Esophagus muscularis mucosa (tissue), 4 donors: ENCODE measurements at places on chromosomes 4 and X. TPM values are rescaled to one million over a fixed set of nuclear protein-coding genes. Genes with fewer than 3 reads are reported as not detected.

The PRRG3 gene
- 1.7 TPM for total RNA-seq

The CT45A1 gene
- total RNA-seq, result not detected

The VCX3B gene
- total RNA-seq, result not detected

DNA sequence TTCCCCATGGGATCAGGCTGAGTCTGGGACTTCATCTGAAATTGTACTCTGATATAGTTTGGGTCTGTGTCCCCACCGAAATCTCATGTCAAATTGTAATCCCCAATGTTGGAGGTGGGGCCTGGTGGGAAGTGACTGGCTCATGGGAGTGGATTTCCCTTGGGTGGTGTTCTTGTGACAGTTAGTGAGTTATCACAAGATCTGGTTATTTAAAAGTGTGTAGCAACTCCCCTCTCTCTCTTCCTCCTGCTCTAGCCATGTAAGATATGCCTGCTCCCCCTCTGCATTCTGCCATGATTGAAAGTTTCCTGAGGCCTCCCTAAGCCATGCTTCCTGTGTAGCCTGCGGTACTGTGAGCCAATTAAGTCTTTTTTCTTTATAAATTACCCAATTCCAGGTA, 61.0 kb downstream of the RASGEF1B start:
- H3K36me3 ChIP-seq, result no peaks in the 10 kb centered on the region
- H3K27me3 ChIP-seq, result no peaks in the 10 kb centered on the region
- no peak overlapping the region for H3K4me3 ChIP-seq
- no peak overlapping the region for H3K27ac ChIP-seq

DNA sequence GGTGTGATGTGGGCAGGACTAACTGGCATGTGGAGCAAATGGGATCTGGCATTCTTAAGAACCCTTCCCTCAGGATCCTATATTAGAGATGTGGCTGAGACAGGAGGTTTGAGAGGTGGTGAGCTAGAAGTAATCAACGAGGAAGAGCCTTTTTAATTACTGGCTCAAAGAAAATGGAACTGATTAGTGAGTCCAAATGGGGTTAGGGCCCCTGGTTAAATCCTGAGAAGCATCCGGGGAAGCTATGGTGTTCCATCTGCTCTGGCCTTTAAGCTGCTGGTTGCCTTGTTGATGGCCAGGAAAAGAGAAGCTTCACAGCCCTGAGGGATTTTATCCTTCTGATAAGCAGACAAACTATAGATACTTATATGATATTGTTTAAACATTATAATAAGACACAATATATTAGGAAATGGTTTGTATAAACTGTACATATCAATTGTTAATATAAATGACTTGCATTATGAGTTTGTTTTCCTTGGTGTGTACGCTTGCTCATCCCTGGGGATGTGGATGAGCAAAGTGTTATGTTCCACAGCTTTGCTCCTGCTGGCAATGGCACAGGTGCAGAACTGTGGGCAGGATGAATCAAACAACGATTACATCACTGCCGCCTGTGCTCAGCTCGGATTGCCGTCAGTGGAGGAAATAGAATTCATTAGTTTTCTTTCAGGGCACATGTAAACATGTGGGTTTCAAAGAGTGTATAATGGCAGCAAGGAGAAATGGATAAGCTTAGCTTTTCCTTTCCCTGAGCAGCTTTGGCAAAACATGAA, 328.6 kb upstream of the ARX start:
- H3K36me3 ChIP-seq, result no peaks in the 10 kb centered on the region
- no peak overlapping the region for H3K4me3 ChIP-seq
- H3K27me3 ChIP-seq, result no peaks in the 10 kb centered on the region
- H3K27ac ChIP-seq, result no peak overlapping the region
- DNase-seq, result no peak
- no peaks in the 10 kb centered on the region for H3K4me1 ChIP-seq

DNA sequence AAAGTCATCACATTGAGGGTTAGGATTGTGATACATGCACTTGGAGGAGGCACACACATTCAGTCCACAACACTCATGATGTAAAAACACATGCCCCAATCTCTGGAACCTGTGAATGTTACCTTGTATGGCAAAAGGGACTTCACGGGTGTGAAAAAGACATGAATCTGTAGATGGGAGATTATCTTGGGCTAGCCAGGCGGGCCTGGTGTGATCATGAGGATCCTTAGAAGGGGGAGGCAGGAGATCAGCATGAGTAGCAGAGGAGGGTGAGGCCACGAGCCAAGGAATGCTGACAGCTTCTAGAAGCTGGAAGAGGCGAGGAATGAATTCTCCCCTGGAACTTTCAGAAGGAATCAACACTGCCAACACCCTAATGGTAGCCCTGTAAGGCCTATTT, 77.5 kb upstream of the ENPP6 start:
- DNase-seq, result peak; percentile 53
- H3K36me3 ChIP-seq, result no peaks in the 10 kb centered on the region
- no peak overlapping the region for H3K4me3 ChIP-seq
- H3K27ac ChIP-seq, result no peak overlapping the region
- no peaks in the 10 kb centered on the region for H3K4me1 ChIP-seq

DNA sequence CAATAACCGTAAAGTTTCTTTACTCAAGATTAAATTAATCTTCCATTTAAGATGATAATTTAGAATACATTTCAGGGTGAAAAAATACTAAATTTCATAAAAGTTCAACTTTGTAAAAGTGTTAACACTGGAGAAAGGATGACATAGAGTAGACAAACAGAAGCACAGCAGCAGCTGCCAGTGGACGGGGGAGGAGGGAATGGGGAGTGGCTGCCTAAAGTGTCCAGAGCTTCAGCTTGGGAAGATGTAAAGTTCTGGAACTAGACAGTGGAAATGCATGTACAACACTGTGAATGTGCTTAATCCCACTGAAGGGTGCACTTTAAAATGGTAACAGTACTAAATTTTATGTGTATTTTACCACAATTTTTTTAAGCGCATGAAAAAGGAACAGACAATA, 39.9 kb downstream of the RELL1 start:
- H3K4me3 ChIP-seq, result no peak overlapping the region
- H3K27me3 ChIP-seq, result no peaks in the 10 kb centered on the region
- peaks cover 9% of the 10 kb centered on the region for H3K4me1 ChIP-seq
- DNase-seq, result no peak

DNA sequence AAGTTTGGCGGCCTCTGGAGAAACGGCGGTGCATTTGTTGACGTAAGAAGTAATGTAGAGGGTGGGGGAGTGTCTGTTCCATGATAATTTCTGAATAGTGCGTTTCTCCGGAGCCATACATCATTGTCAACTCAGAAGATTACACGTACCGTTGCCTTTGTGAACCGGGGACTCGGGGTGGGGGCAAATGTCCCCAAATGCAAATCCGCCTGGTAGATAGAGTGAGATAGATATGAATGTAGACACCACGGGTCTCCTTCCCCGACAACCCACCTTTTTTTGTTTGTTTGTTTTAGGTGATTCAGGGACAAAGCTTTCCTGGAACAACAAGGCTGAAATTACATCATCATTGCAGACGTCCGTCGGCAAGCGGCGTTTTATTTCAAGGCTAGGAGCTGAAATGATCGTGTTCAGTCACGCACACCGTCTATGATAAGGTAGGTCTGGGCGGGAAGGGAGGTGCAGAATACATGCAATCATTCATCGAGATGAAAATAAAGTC, 96.0 kb upstream of the PPP2R3B start:
- H3K27me3 ChIP-seq, result no peaks in the 10 kb centered on the region
- no peak overlapping the region for H3K27ac ChIP-seq
- no peak overlapping the region for H3K4me3 ChIP-seq
- no peak for DNase-seq
- H3K36me3 ChIP-seq, result no peaks in the 10 kb centered on the region

DNA sequence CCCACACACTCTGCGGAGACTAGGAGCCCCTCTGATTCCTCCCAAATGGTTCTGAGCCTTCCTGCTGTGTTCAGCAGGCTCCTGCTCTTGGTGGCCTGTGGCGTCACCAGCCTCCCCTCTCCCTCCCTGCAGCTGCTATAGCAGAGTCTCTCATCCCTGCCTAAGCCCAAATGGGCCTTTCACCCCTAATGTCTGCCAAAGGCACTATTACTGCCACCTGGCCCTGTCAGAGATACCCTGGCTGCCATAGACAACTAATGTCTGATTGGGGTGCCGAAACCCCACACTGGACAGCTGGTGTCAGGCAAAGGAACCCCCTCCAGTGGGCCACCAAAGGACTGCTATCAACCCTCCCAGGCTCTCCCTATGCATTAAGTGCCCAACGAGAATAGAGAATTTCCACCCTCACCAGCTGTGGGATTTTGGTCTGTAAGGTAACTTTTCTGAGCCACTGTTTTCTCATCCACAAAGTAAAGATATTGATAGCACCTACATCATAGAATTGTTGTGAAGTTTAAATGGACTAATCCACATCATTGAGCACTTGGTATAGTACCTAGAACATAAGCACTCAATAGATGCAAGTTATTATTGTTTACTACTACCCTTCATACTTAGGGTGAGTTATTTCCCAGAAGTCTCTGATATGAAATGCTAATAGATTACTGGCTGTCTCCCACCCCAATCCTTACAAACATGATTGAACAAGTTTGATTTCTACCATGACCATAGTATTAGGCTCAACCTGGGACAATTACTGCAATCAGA, 421.3 kb downstream of the MID1IP1 start:
- DNase-seq, result no peak
- no peaks in the 10 kb centered on the region for H3K36me3 ChIP-seq
- H3K4me1 ChIP-seq, result no peaks in the 10 kb centered on the region
- no peak overlapping the region for H3K27ac ChIP-seq

DNA sequence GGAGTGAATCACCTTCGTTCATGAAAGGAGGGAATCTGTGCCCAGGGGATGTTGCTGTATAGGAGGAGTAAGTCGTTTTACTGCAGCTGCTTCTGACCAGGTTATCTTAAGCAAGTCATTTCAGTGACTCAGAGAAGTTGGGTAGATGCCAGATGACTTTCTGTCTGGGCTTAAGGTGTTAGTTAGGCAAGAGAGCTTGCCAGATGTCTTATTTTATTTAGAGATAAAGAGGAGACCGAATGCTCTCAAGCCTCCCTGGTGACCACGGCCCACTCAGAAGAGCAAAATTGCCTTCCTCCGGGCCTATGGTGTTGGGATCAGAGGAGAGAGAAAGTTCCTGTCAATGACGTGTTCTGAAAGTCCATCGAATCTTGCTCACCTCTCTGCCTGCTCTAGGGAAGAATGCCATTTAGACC, 16.3 kb upstream of the ZNF827 start:
- no peaks in the 10 kb centered on the region for H3K27me3 ChIP-seq
- no peak overlapping the region for H3K27ac ChIP-seq
- H3K4me3 ChIP-seq, result no peak overlapping the region
- no peaks in the 10 kb centered on the region for H3K36me3 ChIP-seq
- DNase-seq, result no peak

DNA sequence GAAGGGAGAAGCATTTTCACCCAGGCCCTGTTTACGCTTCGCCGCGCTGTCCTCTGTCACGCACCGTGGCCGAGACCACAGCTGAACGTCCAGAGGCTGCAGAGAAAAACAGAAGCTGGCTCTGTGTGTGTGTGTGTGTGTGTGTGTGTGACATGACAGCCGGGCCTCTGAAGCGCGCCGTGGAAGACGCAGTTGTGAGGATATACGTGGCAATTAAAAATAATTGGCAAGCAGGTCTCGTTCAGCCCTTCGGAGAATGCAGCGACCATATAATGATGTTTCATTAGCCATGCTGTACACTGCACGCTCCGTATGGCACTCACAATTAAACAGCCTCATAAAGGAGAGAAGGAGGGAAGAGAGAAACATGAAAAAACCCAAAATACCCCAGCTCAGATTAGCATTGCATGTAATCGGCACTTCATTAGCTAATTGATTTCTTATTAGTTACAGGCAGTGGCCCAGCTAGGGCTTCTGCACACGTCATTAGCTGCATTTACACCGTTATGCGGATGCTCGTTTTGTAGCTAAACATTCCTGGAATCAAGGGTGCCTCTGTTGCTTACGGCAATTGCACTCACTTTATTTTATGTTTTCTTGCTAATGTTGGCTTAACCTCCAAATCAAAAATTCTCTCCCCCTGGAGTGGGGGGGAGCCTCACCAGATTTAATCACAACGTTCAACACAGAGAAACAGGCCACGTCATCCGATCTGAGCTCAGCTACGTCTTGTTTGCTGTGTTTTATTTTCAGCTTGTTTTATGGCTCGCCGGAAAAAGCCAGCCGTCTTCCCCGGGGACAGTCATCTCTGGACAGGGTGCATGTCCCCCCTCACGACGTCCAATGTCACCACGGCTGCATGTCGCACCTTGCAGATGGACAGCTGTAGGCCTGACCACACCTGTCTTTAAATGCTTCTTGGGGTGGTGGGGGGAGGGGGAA, 74.6 kb upstream of the SHOX start:
- no peak overlapping the region for H3K4me3 ChIP-seq
- peak; percentile 86 for DNase-seq
- H3K27ac ChIP-seq, result no peak overlapping the region
- H3K4me1 ChIP-seq, result no peaks in the 10 kb centered on the region
- H3K27me3 ChIP-seq, result no peaks in the 10 kb centered on the region

GRCh38 chr4:48654015-48654664, 125.9 kb downstream of the FRYL start:
- no peak overlapping the region for H3K27ac ChIP-seq
- no peaks in the 10 kb centered on the region for H3K36me3 ChIP-seq
- H3K4me3 ChIP-seq, result peak overlapping the region; percentile 7
- no peaks in the 10 kb centered on the region for H3K27me3 ChIP-seq
- H3K4me1 ChIP-seq, result peaks cover 35% of the 10 kb centered on the region

DNA sequence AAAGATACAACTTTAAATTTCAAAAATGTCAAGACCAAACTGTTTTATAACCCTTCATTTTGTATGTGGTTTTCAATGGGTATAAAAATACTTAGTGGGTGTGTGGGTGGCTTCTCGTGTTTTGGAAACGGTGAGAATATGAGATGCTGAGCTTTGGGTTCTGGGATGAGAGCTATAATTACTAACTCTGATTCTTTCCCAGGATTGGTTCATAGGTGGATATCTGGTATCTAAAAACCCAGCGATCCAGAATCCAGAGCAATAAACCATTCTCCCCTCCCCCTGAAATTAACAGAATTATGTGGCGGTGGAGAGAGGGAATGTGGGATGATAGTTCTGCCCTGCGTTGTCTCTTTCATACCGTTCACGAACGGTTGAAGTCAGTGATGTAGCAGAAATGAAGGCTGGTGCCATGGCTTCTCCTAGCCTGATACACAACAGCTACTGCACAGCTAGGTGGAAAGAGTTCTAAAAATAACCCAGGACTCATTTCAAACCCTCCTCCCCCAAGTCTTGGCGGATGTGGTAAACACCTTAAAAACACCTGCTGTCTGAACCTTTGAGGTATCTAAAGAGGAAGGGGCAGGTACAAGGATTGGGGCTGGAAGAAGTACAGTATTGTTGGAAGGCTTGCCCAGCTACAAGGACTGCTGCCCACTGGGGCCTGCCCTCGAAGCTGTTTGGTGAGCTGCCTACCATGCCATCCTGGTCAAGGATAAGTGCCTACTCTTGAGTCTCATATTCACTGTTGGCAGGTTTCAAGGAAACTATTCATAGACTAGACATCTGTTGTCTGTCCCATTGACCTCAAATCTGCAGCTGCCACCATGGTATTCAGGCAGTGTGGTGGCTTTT, 44.5 kb downstream of the SEPTIN11 start:
- no peak overlapping the region for H3K4me3 ChIP-seq
- peaks cover 11% of the 10 kb centered on the region for H3K4me1 ChIP-seq
- no peaks in the 10 kb centered on the region for H3K27me3 ChIP-seq
- DNase-seq, result no peak
- H3K27ac ChIP-seq, result no peak overlapping the region
